ENCODE measurements at places on chromosomes 4 and X. TPM values are rescaled to one million over a fixed set of nuclear protein-coding genes. Genes with fewer than 3 reads are reported as not detected.

- H3K27me3 ChIP-seq = no peaks in the 10 kb centered on the region
- H3K36me3 ChIP-seq = no peaks in the 10 kb centered on the region
- peak; percentile 62 for DNase-seq
- no peaks in the 10 kb centered on the region for H3K4me1 ChIP-seq
Measured at GRCh38 chrX:52574416-52575275, 57.8 kb upstream of the XAGE1B start.

GRCh38 chrX:71131510-71131909 lies 13.1 kb downstream of the MED12 start:
- H3K36me3 ChIP-seq = peaks cover 6% of the 10 kb centered on the region
- no peak overlapping the region for H3K27ac ChIP-seq
- no peaks in the 10 kb centered on the region for H3K4me1 ChIP-seq

GRCh38 chrX:13650318-13650717 lies 2.6 kb upstream of the TCEANC start:
- H3K4me1 ChIP-seq = no peaks in the 10 kb centered on the region
- no peak for DNase-seq
- no peak overlapping the region for H3K4me3 ChIP-seq
- no peaks in the 10 kb centered on the region for H3K27me3 ChIP-seq
- H3K27ac ChIP-seq = no peak overlapping the region

DNA sequence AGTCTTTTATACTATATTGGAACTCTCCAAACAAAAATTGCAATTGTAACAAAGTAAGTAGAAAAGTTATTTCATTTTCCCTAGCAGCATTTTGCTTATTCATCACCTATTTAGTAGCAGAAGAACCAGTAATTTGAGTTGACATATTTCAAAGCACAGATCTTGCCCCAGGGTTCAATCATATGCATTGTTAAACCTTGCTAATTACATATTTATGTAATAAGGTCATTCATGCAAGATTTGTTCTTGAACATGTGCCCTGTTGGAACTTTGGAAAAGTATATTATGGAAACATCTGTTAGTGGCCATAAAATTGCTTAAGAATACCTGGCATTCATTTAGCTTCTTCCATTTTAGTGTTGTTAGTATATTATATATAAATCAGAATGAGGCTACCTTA lies 191.7 kb downstream of the TLL1 start:
- no peak overlapping the region for H3K27ac ChIP-seq
- no peak overlapping the region for H3K4me3 ChIP-seq
- no peaks in the 10 kb centered on the region for H3K4me1 ChIP-seq
- no peak for DNase-seq
- no peaks in the 10 kb centered on the region for H3K27me3 ChIP-seq

DNA sequence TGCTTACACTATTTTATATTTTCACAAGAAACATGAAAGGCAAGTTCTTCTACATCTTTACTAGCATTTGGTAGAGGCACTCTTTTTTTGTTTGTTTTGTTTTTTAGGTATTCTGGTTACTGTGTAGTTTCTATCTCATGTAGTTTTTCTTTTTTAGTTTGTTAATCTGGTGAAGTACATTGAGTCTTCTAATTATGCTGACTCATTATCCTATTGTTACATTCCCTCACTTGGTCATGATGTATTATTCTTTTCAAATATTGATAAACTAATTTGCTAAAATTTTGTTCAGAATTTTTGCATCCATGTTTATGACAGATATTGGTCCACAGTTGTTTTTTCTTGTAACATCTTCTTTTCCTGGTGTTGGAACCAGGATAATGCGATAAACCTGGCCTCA lies 4.7 kb downstream of the GK2 start:
- H3K4me3 ChIP-seq = no peak overlapping the region
- DNase-seq = no peak
- no peaks in the 10 kb centered on the region for H3K27me3 ChIP-seq
- no peak overlapping the region for H3K27ac ChIP-seq
- H3K36me3 ChIP-seq = no peaks in the 10 kb centered on the region
- no peaks in the 10 kb centered on the region for H3K4me1 ChIP-seq

DNA sequence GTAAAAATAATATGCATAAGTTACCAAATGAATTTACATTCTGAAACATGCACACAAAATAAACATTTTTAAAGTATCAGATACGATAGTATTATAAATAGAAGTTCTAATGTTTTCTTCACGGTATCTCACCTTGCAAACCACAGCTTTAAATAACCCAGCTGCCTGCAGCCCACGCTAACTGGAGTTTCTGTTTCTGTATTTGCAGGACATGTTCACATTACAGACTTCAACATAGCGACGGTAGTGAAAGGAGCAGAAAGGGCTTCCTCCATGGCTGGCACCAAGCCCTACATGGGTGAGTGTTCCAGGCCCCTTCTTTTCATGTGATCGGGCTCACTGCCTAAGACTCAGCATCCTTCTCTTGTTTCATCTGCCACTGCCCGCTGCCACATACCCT lies 291.7 kb downstream of the EVC2 start:
- no peak overlapping the region for H3K4me3 ChIP-seq
- DNase-seq = no peak
- H3K4me1 ChIP-seq = no peaks in the 10 kb centered on the region
- no peaks in the 10 kb centered on the region for H3K36me3 ChIP-seq

- no peak overlapping the region for H3K27ac ChIP-seq
- H3K36me3 ChIP-seq = no peaks in the 10 kb centered on the region
- H3K27me3 ChIP-seq = no peaks in the 10 kb centered on the region
- H3K4me3 ChIP-seq = no peak overlapping the region
- DNase-seq = no peak
Measured at GRCh38 chr4:48227662-48228061, 42.0 kb downstream of the TEC start.

- H3K36me3 ChIP-seq = no peaks in the 10 kb centered on the region
- no peak for DNase-seq
- no peak overlapping the region for H3K4me3 ChIP-seq
- H3K4me1 ChIP-seq = no peaks in the 10 kb centered on the region
- no peaks in the 10 kb centered on the region for H3K27me3 ChIP-seq
- no peak overlapping the region for H3K27ac ChIP-seq
Measured at GRCh38 chrX:20995829-20996228, 378.4 kb upstream of the CNKSR2 start.

GRCh38 chr4:152258391-152258790 lies 277.5 kb downstream of the FBXW7 start:
- no peaks in the 10 kb centered on the region for H3K27me3 ChIP-seq
- H3K36me3 ChIP-seq = no peaks in the 10 kb centered on the region
- DNase-seq = no peak
- no peak overlapping the region for H3K4me3 ChIP-seq
- no peak overlapping the region for H3K27ac ChIP-seq

GRCh38 chr4:39732728-39733127 lies 34.8 kb downstream of the UBE2K start:
- H3K4me1 ChIP-seq = peaks cover 17% of the 10 kb centered on the region
- no peak overlapping the region for H3K27ac ChIP-seq
- H3K27me3 ChIP-seq = no peaks in the 10 kb centered on the region
- DNase-seq = no peak
- no peak overlapping the region for H3K4me3 ChIP-seq

DNA sequence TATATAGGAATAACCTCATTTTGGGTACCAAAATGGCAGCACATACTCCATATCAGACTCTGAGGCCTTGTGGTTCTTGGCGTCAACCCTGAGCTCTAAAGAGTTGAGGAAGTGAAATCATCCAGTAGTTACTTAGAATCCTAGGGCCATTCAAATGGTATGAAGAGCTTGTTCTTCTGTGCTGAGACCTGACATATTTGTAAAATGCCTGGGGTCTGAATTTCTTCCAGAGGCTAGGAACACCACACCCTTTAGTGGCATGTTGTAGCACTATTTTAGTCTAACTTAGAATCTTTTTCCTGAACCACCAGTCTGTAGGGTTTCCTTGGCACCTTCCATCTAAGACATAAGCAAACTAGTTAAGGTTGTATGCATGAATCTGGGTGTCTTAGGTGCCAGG lies 18.1 kb upstream of the GDPD2 start:
- H3K36me3 ChIP-seq = no peaks in the 10 kb centered on the region
- no peaks in the 10 kb centered on the region for H3K27me3 ChIP-seq
- no peak overlapping the region for H3K27ac ChIP-seq
- no peak overlapping the region for H3K4me3 ChIP-seq
- H3K4me1 ChIP-seq = no peaks in the 10 kb centered on the region
- DNase-seq = no peak

DNA sequence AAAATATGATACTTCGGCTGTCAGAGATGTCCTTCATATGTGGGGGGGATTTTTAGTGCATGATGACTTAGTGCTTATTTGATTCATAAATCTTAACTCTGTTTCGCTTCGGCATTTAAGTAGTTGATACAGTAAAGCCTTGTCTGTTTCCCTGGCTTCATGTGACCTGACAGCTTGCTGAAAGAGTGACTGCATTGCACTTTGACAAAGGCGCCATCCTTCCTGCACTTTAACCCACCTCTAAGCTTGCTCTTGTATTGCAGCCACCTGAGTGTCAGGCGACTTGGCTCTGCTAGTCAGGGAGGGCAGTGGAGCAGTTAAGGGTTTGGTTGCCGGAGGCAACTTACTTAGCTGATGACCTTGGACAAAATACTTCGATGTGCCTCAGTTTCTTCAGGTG lies 65.5 kb downstream of the PTTG2 start:
- no peak overlapping the region for H3K4me3 ChIP-seq
- H3K27ac ChIP-seq = no peak overlapping the region
- DNase-seq = peak; percentile 31
- peaks cover 4% of the 10 kb centered on the region for H3K36me3 ChIP-seq
- peaks cover 30% of the 10 kb centered on the region for H3K4me1 ChIP-seq

- no peak overlapping the region for H3K4me3 ChIP-seq
- DNase-seq = peak; percentile 32
- H3K36me3 ChIP-seq = no peaks in the 10 kb centered on the region
Measured at GRCh38 chr4:11072999-11073398, 355.7 kb downstream of the HS3ST1 start.

- H3K4me1 ChIP-seq = no peaks in the 10 kb centered on the region
- H3K27me3 ChIP-seq = no peaks in the 10 kb centered on the region
- peak overlapping the region; percentile 68 for H3K4me3 ChIP-seq
- H3K36me3 ChIP-seq = no peaks in the 10 kb centered on the region
- peak overlapping the region; percentile 57 for H3K27ac ChIP-seq
Measured at GRCh38 chrX:19887911-19888879, 795 bp upstream of the SH3KBP1 start.

- no peaks in the 10 kb centered on the region for H3K36me3 ChIP-seq
- DNase-seq = peak; percentile 12
- H3K4me3 ChIP-seq = no peak overlapping the region
- H3K4me1 ChIP-seq = no peaks in the 10 kb centered on the region
Measured at GRCh38 chr4:7075962-7076695, 8.3 kb upstream of the GRPEL1 start.

Gene CCSER1
- total RNA-seq = 3.6 TPM

Gene NEK1
- total RNA-seq = 5.1 TPM

Gene GAGE12H
- total RNA-seq = not detected
